ENCODE measurements at places on chromosomes 5 and 9. TPM values are rescaled to one million over a fixed set of nuclear protein-coding genes. Genes with fewer than 3 reads are reported as not detected.

The PRR16 gene
- 0.05 TPM for polyA plus RNA-seq

- no peak for DNase-seq
These were observed 66.6 kb upstream of the TRIO start for GRCh38 chr5:14076561-14076960.

DNA sequence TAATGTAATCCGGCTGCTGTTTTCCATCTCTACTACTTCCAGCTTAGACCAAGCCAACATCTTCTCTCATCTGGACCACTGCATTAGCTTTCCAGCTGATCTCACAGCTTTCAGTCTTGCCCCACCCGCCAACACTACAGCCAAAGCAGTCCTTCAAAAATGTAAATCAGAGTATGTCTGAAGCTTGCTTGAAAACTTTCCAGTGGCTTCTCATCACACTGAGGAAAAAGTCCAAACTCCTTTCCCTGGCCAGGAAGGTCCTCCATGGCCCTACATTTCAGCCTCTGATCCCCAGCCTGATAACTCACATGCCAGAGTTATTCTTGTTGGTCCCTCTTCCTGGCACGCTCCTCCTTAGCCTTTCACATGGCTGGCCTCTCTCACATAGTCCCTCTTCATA lies 38.5 kb downstream of the TTC1 start:
- DNase-seq, result no peak

DNA sequence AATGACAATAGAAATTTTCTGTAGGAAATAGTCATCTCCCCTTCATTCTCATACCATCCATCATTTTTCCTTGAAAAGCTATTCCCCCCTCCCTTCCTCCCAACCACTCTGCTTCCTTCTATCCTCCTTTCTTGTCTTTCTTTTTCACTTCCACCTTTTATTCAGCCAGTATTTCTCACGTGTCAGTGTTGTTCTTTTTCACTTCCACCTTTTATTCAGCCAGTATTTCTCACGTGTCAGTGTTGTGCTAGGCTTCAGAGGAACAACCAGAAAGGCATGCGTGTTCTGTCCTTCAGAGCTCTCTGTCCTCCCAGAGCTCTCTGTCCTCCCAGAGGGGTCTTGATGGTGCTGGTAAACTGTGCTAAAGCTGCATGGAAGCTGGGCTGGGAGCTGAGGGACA lies 419.6 kb downstream of the GADD45G start:
- no peak for DNase-seq

GRCh38 chr5:62342476-62342837 lies 36.5 kb downstream of the KIF2A start:
- DNase-seq, result no peak

- DNase-seq, result no peak
These were observed 327.0 kb upstream of the KLF4 start for GRCh38 chr9:107816561-107817021.

The TRIM41 gene
- polyA plus RNA-seq, result 32.5 TPM

DNA sequence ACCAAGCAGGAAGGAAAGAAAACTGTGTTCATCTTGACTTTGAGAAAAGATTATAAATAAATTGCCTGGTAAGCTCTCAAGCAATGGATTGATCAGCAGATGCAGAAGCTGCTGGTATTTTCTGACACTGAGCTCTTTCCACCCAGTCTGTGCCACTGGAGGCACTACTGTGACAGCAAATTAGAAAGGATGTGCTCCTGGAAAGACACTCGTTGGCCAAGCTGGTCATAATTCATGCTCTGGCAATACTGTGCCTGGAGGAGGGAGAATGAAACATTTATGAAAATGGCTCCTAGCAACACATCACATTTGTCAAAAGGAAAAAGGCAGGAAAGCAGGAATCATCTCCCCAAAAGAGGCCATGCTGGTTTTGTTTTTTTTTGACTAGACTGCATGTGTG lies 84.2 kb downstream of the CAVIN4 start:
- DNase-seq, result no peak

- no peak for DNase-seq
These were observed 433.5 kb downstream of the CDH18 start for GRCh38 chr5:19554524-19554923.

DNA sequence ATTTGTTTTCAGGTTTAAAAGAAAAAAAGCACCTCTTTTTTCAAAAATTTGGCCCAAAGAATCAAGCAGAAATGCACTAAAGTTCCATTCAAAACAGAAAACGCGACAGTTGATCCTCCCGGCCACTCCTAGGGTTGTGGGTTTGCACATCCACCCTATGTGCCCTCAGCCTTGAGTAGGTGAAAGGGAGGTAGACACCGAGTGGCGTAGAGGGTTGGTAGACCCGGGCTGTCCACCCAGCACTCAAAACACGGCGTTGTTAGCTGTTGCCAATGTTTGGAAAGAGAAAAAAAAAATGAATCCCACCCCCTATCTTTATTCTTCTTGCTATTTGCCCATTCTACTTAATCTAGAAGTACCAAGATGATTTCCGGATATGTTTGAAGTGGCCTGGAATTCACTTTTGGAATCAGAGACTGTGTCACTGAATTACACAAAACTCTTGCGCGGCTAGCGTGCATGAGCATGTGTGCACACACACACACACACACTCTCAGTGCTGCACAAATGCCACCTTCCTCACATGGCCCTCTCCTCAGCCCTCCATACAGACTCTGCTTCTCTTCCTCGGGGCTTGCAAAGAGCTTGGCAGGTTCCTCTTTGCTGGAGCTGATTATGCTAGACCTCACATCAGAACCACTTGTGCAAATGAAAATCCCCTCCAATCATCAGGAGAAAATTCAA lies 110.2 kb upstream of the HAND1 start:
- no peak for DNase-seq
